Activated CD8-positive, alpha-beta memory T cell treated with anti-CD3 and anti-CD28 coated beads for 24 hours (primary cell): ENCODE measurements at places on chromosomes 5 and 9.
A peak's percentile ranks its signal among the peaks of the same experiment; 100 is the strongest.

DNA sequence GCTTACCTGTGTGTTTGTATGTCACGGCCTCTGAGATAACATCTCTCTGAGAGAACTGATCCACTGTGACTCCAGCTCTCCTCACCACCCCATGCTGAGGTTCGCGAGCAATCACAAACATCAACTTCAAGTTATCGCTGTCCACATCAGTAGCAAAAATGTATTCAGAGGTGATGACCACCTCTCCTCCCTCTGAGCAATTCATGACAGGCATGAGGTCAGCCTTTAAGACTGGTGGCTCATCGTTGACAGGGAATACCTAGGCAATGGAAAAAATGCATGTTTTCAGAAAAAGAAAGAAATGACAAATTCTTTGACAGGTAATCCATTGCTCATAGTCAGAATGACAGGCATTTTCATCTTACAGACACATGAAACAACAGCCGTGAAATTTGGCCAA, 90.3 kb upstream of the CER1 start:
- DNase-seq, result no peak

DNA sequence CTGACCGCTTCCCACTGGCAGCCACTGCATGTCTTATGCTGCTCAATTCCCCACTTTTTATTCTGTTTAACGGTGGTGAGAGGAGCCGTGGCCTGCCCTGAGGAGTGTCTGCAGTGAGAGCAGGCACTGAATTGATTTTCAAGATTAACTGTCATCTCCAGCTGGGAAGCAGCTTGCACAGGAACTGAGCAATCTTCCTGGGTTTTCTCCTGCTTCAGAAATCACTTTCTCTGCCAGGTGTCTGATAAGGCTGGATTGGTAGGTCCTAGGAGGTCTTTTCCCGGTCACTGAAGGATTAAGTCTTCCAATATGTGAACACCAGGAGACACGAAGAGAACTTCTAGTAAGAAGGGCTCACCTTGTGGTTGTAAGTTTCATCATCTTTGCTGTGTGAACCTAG, 181.1 kb upstream of the RAD23B start:
- DNase-seq, result no peak

DNA sequence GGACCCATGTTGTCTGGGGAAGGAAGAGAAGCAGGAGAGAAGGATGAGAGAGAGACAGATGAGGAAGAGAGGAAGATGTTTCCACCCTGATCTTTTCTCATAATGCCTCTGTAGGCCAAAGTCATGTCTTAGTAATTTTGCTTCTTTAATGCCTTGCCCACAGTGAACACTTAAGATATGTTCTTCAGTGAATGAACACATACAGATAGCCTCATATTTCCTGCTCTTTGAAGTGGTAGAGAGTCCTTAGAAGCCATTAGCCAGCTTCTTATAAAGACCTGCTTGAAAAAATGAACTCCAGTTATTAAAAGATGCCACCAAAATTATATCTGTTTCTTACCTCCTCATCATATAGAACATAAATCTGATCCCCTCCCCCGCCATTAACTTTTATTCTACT, 244.4 kb downstream of the CD180 start:
- DNase-seq, result no peak

- DNase-seq, result no peak
Observed at GRCh38 chr9:75601280-75601679, 289.2 kb upstream of the PCSK5 start.

DNA sequence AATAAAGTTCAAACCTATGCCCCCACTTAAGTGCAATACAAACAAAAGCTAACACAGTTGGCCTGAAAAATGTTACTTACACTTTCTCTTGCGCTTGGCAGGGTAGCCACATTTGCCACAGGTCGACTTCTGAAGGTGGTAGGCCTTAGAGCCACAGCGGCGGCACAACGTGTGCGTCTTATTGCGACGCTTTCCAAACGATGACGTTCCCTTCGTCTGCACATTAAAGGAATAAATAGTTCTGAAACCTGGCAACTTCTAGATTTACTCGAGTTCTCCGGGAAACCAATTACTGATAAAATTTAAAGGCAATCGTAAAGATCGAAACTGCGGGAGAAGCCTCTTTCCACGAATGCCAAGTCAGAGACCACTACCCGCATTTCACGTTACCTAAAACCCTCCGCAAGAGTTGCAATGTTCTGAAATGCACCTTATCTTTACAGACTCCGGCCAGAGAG, 602 bp downstream of the RPL37 start:
- peak; percentile 73 for DNase-seq

- DNase-seq, result no peak
Observed at GRCh38 chr5:145697251-145697990, 137.7 kb downstream of the PRELID2 start.

DNA sequence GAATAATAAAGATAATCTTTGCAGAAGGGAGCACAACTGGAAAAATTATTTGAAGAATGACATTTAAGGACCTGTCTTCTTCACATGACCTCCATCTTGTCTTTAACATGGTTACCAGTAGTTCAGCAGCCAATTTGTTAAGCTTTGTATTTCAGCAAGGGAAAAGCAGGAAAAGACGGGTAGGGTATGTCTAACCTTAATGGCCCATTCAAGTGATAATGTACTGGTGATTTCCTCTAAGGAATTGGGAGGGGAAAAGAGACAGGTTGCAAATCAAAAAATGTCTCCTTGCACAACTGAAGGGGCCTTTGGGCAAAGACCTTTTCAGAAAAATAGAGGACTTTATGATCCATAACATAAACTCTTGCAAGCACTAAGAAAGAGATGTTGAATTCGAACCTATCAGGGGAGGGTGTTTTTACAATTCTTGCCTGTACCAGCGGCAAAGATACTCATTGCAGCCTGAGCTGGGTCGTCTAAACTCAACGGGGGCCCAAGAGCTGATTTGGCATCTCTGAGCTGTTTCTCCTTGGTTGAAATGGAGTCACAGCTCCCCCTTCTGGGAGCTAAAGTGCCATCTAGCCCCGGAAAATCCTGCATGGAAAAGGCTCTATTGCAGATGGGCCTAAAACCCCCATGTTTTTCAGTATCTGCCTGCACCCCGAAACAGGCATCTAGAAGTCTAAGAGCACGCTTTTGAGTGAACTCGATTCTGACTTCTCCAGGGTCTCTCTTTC, 3.8 kb downstream of the BRINP1 start:
- DNase-seq, result no peak

DNA sequence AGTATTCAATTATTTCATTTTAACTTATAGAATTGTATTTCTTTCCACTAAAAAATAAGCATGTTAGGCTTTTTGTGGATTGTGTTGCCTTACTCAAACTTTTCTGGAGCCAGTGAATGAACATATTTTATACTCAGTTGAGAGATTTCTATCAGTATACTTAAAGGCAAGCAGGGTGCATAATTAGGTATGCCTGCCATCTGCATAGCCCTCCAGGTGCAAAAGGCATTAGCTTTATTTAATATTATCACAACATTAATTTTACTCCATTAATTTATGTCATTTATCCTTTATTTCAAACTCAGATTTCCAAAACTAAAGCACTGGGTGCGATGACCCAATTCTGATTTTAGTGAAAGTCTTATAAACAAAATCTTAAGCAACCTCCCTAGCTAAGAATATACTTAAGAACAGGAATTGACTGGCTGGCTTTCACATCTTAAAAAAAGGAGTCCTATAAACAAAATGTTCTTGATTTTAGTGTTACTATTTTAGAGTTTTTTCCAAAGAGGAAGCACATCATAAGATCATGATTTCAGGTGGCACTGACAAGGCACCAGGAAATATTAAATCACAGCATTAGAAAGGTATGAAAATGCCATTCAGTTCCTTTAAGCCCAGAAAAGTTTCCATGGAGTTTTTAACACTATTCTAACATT, 178.4 kb downstream of the MPDZ start:
- DNase-seq, result no peak

- no peak for DNase-seq
Observed at GRCh38 chr9:123924727-123925126, 5.2 kb downstream of the DENND1A start.

DNA sequence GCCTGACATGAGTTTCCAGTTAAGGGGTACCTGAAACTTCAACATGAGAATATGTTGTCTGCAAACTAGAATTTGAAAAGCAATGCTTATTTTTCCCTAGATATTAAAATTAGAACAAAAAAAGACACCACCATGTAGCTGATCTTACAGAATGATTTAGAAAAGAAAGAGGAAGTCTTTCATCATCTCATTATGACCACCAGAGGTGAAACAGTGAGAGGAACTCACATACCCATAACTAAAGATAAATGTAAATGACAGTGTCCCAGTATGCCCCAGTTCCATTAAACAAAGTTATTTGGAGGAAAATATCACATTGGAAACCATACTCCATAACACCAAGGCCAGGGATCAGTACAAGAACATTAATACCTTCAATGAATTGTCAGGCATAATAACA, 6.9 kb downstream of the TAF7 start:
- no peak for DNase-seq

GRCh38 chr9:132142924-132143323, 18.9 kb upstream of the NTNG2 start:
- no peak for DNase-seq

DNA sequence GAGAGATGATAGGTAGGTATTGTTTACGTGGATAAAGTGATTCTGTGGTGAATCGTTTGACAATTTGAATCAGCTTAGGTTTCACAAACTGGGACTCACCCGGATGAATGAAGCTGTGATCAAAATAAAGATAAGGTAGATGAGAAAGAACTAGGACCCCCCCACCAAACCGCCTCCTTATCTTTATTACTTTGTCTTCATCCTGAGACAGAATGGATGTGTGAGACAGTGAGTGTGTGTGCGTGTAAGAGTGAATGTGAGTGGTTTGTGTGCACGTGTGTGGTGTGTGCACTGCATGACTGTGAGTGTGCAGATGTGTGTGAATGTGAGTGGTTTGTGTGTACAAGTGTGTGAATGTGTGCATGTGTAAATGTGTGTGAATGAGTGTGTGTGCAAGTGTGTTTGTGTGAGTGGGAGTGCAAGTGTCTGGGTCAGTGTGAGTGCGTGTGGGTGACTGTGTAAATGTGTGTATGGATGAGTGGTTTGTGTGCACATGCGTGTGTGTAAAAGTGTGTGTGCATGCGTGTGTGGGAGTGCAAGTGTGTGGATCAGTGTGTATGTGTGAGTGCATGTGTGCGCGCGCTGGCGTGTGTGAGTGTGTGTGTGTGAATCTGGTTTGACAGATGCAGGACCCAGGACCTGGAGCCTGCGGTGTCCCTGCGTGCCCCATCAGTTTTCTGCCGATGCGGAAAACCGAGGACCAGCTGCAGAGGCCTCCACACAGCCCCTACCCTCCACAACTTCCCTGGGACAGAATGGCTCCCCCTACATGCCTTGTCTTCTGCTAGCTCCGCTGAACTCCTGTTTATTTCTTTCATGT, 11.4 kb upstream of the ENG start:
- no peak for DNase-seq

GRCh38 chr5:109028608-109029299, 281.1 kb downstream of the FER start:
- no peak for DNase-seq

GRCh38 chr9:31393240-31393639, 991.2 kb upstream of the ACO1 start:
- no peak for DNase-seq

DNA sequence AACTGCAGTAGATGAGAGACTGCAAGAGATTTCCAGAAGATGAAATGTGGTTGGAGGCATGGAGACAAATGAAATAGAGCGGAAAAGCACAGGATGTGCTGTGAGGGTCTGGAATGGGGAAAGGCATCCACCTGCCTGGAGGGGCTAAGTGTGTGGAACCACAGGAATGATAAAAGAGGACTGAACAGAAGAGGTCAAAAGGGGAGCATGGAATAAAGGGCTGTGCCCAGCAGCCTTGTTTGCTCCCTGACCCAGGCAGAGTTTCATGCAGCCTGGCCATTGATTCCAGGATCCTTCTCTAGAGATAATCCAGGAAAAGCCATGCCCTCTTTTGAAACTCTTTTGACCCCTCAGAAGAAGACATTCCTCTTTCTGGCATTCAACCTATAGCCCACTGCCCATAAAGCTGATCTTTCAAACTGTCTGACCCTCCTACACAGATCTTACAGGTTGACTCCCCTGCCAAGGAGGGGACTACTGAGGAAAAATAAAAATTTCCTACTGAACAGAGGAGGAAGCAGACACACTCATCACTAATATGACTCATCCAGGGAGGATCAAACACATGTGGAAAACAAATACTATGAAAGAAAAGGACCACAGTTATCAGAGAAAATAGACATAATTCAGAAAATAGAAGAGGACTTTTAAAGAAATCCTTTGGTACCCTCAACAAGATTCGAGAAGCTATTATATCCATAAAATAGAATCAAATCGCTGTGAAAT, 273.5 kb upstream of the PCSK5 start:
- DNase-seq, result no peak

GRCh38 chr5:146048994-146049703, 56.2 kb downstream of the PLAC8L1 start:
- DNase-seq, result no peak

GRCh38 chr9:124688238-124688904, 82.7 kb downstream of the NR6A1 start:
- DNase-seq, result no peak

GRCh38 chr5:166499447-166500240, 1791.8 kb upstream of the WWC1 start:
- DNase-seq, result no peak

GRCh38 chr5:93236807-93237421, 344.1 kb downstream of the NR2F1-AS1 start:
- no peak for DNase-seq

DNA sequence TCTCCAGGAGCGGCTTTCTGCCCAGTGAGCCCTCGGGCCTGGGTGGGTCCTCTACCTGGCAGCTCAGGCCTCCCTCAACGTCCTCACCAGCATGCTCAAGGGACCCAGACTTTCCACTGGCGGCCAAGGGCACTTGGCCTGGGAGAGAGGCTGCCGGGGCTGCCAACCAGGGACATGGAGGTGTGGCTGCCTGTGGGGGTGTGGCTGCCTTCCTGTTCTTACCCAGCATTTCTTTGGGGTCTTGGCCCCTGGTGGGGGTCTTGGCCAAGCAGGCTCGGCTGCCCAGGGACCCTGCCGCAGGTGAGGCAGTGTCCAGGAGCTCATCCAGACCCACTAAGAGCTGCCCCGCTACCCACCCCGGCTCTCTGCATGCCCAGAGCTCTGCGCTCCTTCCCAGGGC, 7.2 kb upstream of the QSOX2 start:
- no peak for DNase-seq

- DNase-seq, result no peak
Observed at GRCh38 chr5:112918679-112919078, 3.3 kb downstream of the REEP5 start.

GRCh38 chr5:126998201-126998631, 32.1 kb downstream of the MARCHF3 start:
- no peak for DNase-seq

GRCh38 chr9:134399435-134400056, 73.3 kb downstream of the RXRA start:
- DNase-seq, result no peak

DNA sequence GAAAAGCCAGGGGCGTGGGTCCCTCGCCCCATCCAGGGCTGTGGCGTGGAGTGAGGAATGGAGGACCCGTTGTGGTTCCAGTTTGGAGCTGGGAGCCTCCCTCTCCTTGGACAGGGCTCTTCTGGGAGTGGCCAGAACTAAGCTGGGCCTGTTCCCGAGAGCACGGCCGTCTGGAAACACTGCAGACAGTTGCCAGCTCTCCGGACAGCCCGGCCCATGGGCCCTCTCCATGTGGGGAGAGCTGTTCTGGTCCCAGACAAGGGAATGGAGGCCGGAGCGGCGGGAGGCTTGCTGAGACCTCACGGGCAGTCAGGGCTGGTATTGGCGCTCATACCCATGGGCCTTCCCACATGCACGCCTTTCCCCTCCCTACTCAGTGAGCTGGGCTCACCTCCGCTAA, 45.2 kb upstream of the FCN2 start:
- DNase-seq, result no peak
